Stimulated activated CD8-positive, alpha-beta memory T cell treated with anti-CD3 and anti-CD28 coated beads, Interleukin-2, amount 100 ng/mL, for 48 hours (primary cell): ENCODE measurements at places on chromosomes 13 and 19.
A peak's percentile ranks its signal among the peaks of the same experiment; 100 is the strongest.

GRCh38 chr13:104737713-104738112 lies 1671.5 kb upstream of the SLC10A2 start:
- DNase-seq = no peak

DNA sequence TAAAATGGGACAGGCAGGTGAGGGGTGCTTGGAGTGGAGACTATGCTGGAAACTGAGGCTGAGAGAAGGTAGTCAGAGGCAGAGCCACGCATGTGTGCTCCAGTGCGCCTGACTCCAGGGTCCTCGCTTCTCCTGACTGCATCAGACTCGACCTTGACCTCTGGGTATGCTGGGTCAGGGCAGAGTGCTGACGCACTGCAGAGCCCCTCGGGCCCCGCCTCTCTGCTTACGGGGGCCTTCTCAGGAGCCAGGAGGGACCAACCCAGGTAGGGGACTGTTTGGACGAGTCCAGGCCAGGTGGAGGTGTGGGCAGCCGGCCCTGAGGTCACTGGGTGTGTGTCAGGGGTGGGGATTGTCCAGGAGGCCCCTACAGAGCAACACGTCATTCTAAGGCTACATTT lies 22.9 kb upstream of the SLC7A10 start:
- no peak for DNase-seq

GRCh38 chr13:73547239-73547638 lies 488.4 kb downstream of the KLF5 start:
- no peak for DNase-seq

DNA sequence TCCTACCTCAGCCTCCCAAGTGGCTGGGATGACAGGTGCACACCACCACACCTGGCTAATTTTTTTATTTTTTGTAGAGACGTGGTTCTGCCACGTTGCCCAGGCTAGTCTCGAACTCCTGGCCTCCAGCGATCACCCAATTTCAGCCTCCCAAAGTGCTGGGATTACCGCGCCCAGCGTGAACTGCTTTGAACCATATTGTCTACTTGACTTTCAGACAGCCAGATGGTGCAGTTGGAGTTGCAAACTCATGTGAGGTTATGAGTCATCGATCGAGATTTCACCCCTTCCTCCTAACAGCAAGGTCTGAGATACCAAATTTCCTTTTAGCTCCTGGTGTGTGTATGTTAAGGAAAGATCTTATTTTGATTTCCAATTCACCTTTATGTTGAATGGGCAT lies 2.7 kb downstream of the SLC27A1 start:
- no peak for DNase-seq

DNA sequence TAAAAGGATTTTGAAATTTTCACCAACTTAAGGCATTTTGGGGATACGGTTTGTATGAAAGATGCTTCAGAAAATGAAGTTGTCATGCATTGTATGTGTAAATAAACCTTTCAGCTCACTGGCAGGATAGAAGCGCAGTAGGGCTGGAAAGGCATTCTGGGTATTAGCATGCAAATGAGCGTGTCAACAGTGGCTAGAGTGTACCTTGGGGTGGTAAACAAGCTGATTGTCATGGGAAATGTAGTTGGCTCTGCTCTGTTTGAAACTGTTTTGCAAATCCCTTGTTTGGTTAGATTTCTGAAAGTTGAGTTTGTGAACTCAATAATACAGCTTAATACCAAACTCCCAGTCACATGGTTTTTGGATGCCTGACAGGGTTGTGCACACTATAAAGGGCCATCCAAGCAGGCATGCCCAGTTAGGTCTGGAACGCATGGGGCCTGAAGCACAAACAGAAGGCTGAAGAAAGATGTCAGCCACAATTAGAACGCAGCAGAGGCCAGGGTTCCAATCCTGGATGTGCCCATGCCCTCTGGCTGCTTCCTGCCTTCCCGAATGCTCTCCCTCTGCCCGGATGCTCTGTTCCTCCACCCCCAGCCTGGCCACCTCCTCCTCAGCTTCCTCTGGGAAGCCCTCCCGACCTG lies 14.6 kb downstream of the GSX1 start:
- no peak for DNase-seq

DNA sequence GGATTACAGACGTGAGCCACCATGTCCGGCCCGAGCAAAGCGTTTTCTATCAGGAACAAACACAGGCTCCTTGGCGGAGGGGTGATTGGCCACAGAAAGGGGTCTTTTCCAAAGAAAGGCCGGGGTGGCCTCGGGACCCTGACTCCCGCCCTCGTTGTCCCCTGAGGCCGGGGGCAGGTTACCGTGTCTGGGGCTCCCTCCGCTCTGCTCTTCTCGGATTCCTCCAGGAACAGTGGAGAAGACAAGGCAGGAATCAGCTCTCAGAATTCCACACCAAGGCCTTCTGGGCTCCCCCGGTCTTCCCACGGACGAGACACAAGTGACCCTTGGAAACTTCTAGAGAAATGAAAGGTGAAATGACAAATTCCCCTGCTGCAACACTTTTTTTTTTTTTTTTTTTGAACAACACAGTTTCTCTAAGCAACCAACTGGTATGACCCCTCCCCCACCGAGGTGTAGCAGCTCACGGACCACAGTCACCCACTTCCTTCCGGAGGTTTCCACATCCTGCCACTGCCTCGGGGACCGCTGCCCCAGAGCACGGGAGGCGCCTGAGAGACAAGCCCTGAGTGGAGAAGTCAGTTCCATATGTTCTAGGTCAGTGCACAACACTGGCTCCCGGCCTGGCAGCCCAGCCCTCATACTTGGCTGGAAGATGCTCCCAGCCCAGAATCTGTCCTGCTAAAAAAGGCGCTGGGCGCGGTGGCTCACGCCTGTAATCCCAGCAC lies 11.0 kb downstream of the MOB3A start:
- peak; percentile 93 for DNase-seq
